Amygdala (tissue), 56 donors: ENCODE measurements at places on chromosomes 7 and 10.

DNA sequence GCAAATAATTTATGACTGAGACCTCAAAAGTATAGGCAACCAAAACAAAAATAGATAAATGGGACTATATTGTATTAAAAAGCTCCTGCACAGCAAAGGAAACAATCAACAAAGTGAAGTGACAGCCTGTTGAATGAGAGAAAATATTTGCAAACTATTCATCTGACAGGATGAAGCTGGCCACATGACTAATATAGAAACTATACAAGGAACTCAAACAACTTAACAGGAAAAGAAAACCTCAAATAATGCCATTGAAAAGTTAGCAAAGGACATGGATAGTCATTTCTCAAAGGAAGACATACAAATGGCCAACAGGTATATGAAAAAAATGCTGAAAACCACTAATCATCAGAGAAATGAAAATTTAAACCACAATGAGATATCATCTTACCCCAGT lies 245.1 kb downstream of the STK31 start:
- no peak for DNase-seq

- no peak for DNase-seq
Measured at GRCh38 chr10:129045599-129045998, 421.4 kb upstream of the MGMT start.

- no peak for DNase-seq
Measured at GRCh38 chr7:74476626-74477025, 22.9 kb downstream of the GTF2IRD1 start.

- no peak for DNase-seq
Measured at GRCh38 chr7:81161451-81162075, 242.7 kb upstream of the SEMA3C start.

DNA sequence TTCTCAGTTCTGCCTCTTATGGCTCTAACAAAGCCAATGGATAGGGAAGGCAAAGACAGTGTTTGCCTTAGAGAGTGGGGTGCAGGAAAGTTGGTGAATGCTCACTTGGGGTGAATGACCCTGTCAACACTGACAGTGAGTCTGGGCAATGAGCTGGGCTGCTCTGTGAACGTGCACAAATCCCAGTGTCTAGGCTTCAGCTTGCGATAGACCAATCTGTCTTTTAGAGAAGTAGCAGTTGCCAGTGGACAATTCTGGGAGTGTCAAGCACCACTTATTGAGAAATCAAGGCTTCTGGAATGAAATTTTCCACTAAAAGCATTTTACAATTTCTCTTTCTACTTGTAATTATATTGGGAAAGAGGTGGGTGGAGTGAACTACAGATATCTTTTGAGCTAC lies 141.4 kb downstream of the HERPUD2 start:
- no peak for DNase-seq

- no peak for DNase-seq
Measured at GRCh38 chr10:101241840-101242707, 12.8 kb upstream of the LBX1 start.

- DNase-seq, result no peak
Measured at GRCh38 chr7:45021604-45022296, 21.7 kb downstream of the CCM2 start.

- DNase-seq, result no peak
Measured at GRCh38 chr10:78456649-78457400, 423.2 kb downstream of the RPS24 start.

DNA sequence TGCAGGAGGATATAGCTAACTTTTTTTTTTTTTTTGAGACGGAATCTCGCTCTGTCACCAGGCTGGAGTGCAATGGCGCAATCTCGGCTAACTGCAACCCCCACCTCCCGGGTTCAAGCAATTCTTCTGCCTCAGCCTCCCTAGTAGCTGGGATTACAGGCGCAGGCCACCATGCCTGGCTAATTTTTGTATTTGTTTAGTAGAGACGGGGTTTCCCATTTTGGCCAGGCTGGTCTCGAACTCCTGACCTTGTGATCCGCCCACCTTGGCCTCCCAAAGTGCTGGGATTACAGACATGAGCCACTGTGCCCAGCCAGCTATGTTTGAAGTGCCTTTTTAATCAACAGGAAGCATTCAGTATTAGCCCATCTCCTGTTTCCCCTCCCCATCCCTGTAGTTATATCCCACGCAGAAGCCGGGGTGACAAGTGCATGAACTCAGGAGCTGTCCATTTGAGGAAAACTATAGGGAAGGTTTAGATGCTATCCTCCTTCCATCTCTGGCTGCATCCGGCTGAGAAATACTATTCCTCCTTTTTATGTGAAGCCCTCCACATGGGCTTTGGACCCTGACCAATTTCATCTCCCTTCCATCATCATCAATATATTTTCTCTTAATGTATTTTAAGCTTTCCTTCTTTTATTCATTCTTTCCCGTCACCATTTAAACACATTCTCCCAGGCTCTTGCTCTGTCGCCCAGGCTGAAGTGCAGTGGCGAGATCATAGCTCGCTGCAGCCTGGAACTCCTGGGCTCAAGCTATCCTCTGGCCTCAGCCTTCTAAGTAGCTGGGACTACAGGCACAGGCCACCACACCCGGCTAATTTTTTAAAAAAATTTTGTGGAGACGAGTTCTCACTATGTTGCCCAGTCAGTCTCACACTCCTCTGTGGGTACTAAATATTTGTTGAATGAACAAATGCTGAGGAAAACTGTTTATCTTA lies 1.3 kb upstream of the POT1 start:
- DNase-seq, result no peak

DNA sequence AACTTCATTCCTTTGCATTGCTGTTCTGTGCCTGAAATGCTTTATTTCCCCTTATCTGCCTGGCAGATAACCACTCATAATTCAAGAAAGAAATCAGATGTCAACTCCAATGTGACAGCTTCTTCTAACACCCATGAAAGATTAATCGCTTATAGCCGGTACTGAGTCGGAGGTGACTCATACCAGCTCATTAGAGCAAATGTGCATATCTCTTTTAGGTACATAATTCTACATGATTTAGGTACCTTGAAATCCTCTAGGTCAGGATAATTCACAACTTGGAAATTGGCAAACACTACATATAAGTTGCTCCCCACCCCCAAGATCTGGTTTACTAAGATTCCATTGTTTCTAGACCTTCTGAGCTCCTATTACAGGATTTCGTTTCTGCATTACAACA lies 554.4 kb upstream of the SORCS1 start:
- no peak for DNase-seq

- DNase-seq, result no peak
Measured at GRCh38 chr7:73735528-73735905, 3.1 kb downstream of the ABHD11 start.

DNA sequence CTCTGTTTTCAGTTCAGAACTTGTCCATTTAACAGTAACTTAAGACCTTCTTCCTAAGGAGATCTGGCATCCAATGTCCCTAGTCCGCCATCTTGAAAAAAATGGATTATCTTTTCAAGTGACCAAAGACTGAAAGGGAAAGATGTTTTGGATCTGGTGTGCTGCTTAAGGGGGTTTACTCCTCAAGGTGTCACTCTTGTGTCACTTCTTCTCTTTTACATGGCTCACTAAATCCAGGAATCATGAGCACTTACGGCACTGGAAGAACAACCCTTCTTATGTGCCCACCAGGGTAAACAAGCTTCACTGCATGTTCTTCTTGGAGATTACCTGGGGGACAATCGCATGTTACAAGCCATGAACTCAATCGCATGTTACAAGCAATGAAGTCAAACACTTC lies 43.7 kb downstream of the ANXA8 start:
- DNase-seq, result no peak

- DNase-seq, result no peak
Measured at GRCh38 chr10:14429043-14429700, 98.4 kb upstream of the FRMD4A start.

DNA sequence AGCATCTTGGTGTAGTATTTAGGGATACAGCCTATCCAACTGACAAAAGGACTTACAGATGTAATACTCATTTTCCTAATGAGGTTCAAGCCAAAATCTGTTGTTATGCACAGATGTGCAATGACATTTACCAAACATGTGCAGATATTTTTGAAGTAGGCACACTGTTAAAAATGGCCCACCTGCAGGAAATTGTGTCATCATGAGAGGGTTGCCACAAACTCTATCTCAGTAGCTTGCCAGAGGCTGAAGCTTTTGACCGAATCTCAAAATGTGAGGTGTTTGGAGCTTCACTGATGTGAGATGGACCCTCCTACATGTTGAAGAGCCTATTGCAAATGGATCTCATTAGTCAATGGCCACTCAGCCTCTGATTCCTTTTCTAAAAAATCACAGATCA lies 89.7 kb upstream of the CSTF2T start:
- DNase-seq, result no peak

GRCh38 chr7:134995239-134996096 lies 9.2 kb downstream of the AGBL3 start:
- no peak for DNase-seq

DNA sequence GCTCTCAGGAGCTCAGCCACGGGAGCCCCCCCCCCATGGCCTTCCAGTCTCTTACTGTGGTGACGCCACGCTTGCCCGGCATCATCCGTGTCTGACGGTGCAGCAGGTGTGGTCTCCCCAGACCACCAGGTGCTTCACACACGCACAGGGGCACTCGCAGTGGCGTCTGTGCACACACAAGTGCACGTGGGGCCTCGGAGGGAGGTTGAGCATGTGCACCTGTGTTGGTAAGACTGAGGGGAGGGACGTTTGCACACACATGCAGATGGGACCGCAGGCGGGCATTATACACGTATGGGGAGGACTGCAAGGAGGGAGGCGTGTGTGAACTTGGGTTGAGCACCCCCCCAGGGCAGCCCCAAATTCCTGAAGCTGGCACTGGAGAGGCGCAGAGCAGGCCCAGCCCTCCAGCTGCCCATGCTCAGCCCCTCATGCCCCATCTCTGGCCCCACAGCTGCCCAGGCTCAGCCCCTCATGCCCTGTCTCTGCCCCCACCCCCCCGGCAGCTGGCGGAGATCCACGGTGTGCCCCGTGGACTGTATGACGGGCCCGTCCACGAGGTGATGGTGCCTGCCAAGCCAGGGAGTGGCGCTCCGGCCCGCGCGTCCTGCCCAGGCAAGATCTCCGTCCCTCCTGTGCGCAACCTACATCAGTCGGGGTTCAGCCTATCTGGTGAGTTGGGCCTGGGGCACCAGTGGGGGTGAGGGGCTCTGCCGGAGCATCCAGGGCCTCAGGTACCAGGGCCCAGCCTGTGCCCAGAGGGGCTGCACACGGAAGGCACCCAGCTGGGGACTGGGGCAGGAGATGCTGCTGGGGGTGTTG lies 16.7 kb downstream of the DPYSL4 start:
- no peak for DNase-seq

GRCh38 chr7:14377646-14378266 lies 388.3 kb upstream of the ETV1 start:
- DNase-seq, result no peak

- no peak for DNase-seq
Measured at GRCh38 chr10:84185526-84186175, 8.7 kb upstream of the CDHR1 start.

GRCh38 chr7:156765901-156766656 lies 125.5 kb downstream of the RNF32 start:
- DNase-seq, result no peak

DNA sequence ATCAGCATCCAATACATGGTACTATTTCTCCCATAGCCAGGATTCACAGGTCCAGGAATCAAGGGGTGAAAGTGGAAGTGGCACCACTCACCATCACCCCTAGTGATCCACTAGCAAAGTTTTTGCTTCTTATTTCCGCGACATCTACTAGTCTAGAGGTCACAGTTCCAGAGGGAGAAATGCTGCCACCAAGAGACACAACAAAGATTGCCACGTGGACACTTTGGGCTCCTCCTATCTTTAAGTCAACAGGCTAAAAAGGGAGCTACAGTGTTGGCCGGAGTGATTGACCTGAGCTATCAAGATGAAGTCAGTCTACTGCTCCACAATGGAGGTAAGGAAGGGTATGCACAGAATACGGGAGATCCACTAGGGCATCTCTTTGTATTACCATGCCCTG lies 178.2 kb downstream of the AKR1D1 start:
- no peak for DNase-seq

- DNase-seq, result no peak
Measured at GRCh38 chr10:35503578-35503977, 101.6 kb upstream of the GJD4 start.
